Retinal pigment epithelial cell (primary cell): ENCODE measurements at places on chromosomes 5 and 9.

- DNase-seq, result no peak
These were observed 197.9 kb downstream of the TLE4 start for GRCh38 chr9:79769476-79770275.

DNA sequence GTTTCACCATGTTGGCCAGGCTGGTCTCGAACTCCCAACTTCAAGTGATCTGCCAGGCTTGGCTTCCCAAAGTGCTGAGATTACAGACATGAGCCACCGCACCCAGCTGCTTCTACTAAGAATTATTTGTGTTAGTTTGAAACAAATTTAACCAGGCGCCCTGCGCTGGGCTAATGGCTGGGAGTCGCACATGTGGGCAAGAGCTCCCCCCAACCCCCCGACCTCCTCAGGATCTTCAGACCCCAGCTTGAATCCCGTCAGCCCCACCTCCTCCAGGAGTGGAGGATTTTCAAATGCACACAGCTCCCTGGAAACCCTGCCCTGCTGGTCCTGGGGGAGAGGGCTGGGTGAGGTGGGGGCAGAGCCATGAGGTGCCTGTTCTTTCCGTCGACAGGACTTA is 21.2 kb upstream of the SLC12A7 start:
- DNase-seq, result no peak

GRCh38 chr5:103139264-103139865 is 19.3 kb downstream of the PPIP5K2 start:
- DNase-seq, result no peak

- no peak for DNase-seq
These were observed 132.4 kb downstream of the GCNT1 start for GRCh38 chr9:76591256-76591950.

DNA sequence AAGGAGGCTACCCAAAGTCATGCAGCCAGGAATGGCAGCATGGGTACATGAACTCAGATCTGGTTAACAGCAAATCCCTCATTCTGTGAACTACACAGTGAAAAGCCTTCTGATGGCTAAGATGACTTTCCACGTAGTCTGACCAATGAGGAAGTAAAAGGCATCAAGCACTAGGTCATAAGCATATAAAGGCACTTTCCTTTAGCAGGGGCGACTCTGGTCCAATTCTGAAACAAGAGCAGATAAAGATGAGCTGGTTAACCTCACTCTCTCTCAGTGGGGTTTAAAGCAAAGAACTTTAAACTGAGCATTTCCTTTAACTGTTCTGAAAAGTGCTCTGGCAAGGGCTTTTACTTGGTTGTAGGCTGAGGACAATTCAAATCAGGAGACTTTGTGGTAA is 21.1 kb downstream of the PSMB7 start:
- no peak for DNase-seq

DNA sequence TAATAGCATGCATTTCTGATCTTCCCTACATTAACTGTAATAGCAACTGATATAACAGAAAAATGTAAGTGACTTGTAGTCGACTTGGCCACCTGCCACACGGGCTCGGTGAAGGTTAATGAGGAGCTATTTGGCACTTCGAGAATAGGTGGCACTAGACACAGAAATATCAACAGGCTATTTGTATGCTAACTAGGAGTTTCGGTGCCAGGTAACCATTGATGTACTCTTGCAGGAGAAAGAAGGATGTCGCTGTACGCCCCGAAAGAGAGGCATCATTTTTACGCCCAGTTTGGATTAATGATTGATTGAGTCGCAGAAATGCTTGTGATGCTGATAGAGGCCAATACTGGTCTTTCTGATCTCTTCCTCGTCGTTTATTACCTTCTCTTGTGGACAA is 516 bp upstream of the DMRT2 start:
- no peak for DNase-seq

GRCh38 chr5:60961685-60962084 is 16.7 kb downstream of the NDUFAF2 start:
- DNase-seq, result no peak

DNA sequence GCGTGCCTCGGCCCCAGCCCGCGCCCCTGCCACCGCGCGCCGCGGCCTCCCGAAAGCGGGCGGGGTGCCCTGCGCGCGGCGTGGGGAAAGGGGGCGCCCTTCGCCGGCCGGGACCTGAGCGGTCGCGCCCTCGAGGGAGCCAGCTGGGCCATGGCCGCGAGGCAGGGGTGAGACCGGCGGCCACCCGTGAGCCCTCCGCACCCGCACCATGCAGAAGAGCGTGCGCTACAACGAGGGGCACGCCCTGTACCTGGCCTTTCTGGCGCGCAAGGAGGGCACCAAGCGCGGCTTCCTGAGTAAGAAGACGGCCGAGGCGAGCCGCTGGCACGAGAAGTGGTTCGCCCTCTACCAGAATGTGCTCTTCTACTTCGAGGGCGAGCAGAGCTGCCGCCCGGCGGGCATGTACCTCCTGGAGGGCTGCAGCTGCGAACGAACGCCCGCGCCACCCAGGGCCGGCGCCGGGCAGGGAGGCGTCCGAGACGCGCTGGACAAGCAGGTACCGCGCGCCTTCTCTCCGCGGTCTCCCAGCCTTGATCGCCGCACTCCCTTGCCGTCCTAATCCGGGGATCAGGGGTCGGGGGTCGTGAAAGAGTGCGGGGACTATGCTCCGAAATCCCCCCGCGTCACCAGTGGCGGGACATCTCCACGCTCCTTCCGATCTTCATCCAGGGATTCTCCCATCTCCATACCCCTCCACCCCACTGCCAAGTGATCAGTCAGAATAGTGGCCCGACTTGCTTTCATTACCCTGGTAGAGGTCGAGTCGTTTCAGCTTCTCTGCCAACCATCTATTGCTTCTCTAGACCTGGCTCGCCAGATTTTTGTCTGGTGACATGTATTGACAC is 590 bp downstream of the RASGRF2 start:
- no peak for DNase-seq

DNA sequence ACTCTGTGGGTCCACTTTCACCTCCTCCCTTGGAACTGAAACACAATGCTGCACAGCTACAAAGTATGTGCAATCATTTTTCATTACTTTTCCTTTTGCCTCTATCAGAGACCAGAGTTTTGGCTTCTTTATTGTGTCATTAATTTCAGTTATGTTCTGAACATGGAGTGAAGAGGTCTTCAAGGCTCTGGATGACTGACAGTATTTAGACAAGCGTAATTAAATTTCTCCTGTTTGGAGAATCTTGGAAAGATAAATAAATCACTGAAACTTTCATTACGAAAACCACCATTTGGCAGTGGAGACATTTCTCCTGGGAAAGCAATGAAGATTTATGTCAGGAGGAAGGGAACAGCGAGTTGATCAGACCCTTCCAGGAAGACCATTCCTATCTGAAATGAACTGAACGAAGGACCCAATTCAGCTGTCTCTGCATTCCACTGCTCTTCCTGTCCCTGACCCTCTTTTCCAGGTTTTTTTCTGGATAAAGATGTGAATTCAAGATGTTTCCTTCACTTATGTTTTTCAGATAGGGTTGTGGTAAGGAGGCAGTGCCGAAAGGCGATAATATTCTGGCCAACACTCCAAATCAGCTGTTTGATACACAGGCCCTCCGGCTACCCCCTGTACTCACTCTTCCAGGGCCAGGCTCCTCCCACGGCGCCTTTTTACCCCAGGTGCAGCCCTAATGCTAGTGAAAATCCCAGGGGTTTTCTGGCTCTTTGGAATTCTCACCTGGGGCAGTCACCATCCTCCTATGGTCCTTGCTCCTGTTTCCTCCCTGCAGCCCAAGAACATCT is 77.2 kb upstream of the OSMR start:
- DNase-seq, result no peak

GRCh38 chr5:169772688-169773087 is 135.6 kb downstream of the DOCK2 start:
- no peak for DNase-seq
